ENCODE measurements at places on chromosomes 5 and 9. TPM values are rescaled to one million over a fixed set of nuclear protein-coding genes. Genes with fewer than 3 reads are reported as not detected.

- DNase-seq, result peak; percentile 22
Measured at GRCh38 chr5:96785326-96786109, 22.2 kb downstream of the ERAP1 start.

GRCh38 chr9:124188331-124189110 is 69.2 kb upstream of the NEK6 start:
- DNase-seq, result no peak

GRCh38 chr5:171747061-171747859 is 38.4 kb upstream of the SMIM23 start:
- no peak for DNase-seq

DNA sequence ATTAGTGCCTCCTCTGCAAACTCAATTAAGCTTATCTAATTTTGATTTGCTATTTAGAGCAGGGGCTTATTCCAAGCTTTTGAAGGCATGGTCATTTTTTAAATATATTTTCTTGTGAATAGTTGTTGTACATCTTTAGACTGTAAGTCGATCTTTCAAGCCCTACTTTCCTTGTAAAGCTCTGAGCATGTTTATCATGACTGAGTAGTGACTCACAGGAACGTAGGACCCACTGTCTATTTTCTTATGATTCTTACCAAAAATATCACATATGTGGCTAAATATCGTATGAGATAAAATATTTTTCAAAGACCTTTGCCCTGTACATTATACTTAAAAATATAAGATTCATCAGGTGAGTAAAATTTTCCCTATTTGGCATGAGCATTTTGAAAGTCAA is 440.4 kb upstream of the GRIN3A start:
- no peak for DNase-seq

DNA sequence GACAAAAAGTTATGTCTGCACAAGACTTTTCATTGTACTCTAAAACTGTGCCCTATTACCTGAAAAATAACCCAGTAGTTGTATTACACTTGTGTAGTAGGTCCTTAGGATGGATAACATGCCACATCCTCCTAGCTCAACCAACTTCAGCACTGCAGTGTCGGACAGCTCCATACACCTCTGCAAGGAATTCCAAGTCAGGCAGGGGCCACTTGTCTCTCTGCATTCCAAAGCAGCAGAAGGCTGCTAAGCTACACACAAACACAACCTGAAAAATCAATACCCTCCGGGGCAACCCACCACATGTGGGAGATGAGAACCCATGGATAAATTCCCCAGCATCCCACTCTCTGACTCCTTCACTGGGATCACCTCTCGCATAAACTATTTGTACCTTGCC is 50.2 kb downstream of the MED10 start:
- peak; percentile 46 for DNase-seq

- DNase-seq, result no peak
Measured at GRCh38 chr5:6801236-6801635, 88.0 kb downstream of the TENT4A start.

Gene TLX3
- not detected for total RNA-seq
